ENCODE measurements at places on chromosomes 2 and 18. TPM values are rescaled to one million over a fixed set of nuclear protein-coding genes. Genes with fewer than 3 reads are reported as not detected.

Gene CFAP210
- 0.57 TPM for total RNA-seq

Gene C2orf80
- not detected for total RNA-seq

Gene SULT1C2
- total RNA-seq, result not detected

Gene CFC1
- total RNA-seq, result not detected

Gene MALL
- 0.50 TPM for total RNA-seq

Gene FNDC4
- total RNA-seq, result not detected

Gene IL1A
- 3.1 TPM for total RNA-seq

Gene PTPRN
- 0.11 TPM for total RNA-seq

Gene CTAGE1
- not detected for total RNA-seq

Gene SCYGR4
- total RNA-seq, result not detected

Gene ERLEC1
- total RNA-seq, result 26.4 TPM

GRCh38 chr2:169095621-169096105 lies 26.3 kb downstream of the DHRS9 start:
- H3K36me3 ChIP-seq, result no peaks in the 10 kb centered on the region
- peaks cover 8% of the 10 kb centered on the region for H3K4me1 ChIP-seq
- no peaks in the 10 kb centered on the region for H3K27me3 ChIP-seq
- no peak for DNase-seq
- no peak overlapping the region for H3K27ac ChIP-seq
- H3K4me3 ChIP-seq, result no peak overlapping the region

GRCh38 chr2:136173126-136173525 lies 55.2 kb upstream of the CXCR4 start:
- no peak for DNase-seq
- no peak overlapping the region for H3K4me3 ChIP-seq
- no peaks in the 10 kb centered on the region for H3K36me3 ChIP-seq

DNA sequence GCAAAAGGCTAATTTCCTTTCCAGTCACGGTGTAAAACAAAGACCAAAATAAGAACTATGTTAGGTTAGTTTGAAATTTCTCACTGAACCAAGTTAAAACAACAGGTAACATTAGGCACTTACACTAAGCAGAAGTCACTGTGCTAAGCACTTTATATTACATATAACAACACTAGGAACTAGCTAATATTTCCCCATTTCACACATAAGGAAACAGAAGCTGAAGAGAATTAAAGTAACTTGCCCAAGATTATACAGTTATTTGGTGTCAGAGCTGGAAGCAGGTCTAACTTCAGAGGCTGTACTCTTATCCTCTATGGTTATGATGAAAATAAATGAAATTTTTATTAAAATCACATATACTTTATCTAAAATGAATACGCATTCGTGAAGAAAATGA lies 5.9 kb downstream of the ITSN2 start:
- H3K27ac ChIP-seq, result no peak overlapping the region
- H3K4me1 ChIP-seq, result peaks cover 56% of the 10 kb centered on the region
- no peak overlapping the region for H3K4me3 ChIP-seq
- no peaks in the 10 kb centered on the region for H3K36me3 ChIP-seq

DNA sequence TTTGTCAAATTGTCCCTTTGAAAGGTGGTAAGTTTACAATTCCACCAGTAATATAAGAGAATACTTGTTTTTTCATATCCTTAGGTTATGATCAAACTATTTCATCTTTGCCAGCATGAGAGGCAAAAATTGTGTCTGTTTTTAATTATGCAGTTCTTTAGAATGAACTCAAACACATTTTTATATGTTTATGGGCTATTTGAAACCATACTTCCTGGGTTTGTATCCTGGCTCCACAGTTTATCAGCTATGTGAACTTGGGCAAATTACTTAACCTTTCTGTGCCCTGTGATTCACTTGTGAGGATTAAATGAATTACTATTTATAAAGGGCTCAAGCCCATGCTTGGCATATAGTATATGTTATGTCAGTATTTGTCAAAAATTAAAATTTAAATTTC lies 109.4 kb downstream of the TANC1 start:
- H3K4me3 ChIP-seq, result no peak overlapping the region
- H3K4me1 ChIP-seq, result no peaks in the 10 kb centered on the region
- no peaks in the 10 kb centered on the region for H3K36me3 ChIP-seq
- no peak for DNase-seq
- H3K27ac ChIP-seq, result no peak overlapping the region

DNA sequence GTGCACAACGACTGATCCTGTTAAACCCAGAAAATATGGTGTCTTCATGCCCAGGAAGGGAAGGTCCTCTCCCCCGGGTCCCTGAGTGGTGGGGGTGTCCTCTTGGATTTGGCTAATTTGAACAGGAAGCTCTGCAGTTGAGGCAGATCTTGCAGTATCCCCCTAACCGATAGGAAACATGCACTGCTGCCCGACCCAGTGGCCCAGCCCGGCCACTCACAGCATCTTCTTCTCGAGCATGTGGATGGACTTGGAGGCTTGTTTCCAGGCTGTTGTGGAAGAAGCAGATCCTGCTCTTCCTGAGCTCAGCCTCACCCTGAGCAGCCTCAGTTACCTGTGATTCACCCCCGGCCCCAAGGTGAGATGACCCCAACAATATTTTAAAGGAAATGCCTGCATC lies 46.4 kb upstream of the ASB1 start:
- no peak overlapping the region for H3K27ac ChIP-seq
- no peak for DNase-seq
- no peak overlapping the region for H3K4me3 ChIP-seq
- peaks cover 22% of the 10 kb centered on the region for H3K4me1 ChIP-seq

DNA sequence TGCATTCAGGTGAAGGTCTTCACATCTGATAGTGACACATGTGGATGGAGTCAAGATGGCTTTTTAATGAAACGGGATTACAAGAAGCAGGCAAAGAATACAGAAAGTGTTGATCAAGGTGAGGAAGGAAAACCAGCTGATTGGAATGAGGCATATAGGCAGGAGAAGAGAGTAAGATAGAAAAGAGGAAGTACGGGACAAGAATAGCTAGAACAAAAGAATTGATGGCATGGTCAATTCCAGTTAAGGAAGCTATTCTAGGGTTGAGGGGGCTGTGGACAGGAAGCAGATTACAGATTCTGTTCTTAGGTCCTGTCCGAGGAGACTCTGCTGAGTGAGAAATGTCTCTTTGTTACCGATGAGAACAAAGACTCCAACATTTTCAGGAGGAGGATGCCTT lies 13.2 kb upstream of the NCK2 start:
- DNase-seq, result no peak
- H3K27ac ChIP-seq, result no peak overlapping the region
- H3K27me3 ChIP-seq, result no peaks in the 10 kb centered on the region
- peaks cover 11% of the 10 kb centered on the region for H3K4me1 ChIP-seq
- no peaks in the 10 kb centered on the region for H3K36me3 ChIP-seq

- no peak for DNase-seq
- H3K4me3 ChIP-seq, result no peak overlapping the region
- H3K27ac ChIP-seq, result no peak overlapping the region
- H3K4me1 ChIP-seq, result peaks cover 77% of the 10 kb centered on the region
- no peaks in the 10 kb centered on the region for H3K27me3 ChIP-seq
Measured at GRCh38 chr2:160331258-160332025, 131.4 kb upstream of the ITGB6 start.

DNA sequence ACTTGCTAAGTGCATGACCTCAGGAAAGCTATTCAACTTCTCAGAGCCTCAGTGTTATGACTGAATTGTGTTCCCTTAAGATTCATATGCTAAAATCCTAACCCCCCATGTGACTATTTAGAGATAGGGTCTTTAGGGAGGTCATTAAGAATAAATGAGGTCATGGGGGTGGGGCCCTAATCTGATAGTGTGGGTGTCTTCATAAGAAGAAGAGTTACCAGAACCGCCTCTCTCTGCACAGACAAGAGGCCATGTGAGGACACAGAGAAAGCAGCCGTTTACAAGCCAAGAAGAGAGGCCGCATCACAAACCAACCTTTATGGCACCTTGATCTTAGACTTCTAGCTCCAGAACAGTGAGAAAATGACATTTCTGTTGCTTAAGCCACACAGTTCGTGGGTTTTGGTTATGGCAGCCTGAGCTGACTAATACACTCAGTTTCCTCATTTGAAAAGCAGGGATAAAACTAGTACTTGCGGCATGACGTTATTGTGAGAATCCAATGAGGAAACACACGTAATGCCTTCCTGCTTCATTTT lies 9.9 kb downstream of the SH2D6 start:
- H3K4me1 ChIP-seq, result no peaks in the 10 kb centered on the region
- DNase-seq, result no peak
- no peak overlapping the region for H3K4me3 ChIP-seq

GRCh38 chr18:59265246-59265973 lies 7.8 kb downstream of the RAX start:
- H3K27me3 ChIP-seq, result peaks cover 30% of the 10 kb centered on the region
- no peak overlapping the region for H3K4me3 ChIP-seq
- DNase-seq, result no peak
- H3K4me1 ChIP-seq, result no peaks in the 10 kb centered on the region

DNA sequence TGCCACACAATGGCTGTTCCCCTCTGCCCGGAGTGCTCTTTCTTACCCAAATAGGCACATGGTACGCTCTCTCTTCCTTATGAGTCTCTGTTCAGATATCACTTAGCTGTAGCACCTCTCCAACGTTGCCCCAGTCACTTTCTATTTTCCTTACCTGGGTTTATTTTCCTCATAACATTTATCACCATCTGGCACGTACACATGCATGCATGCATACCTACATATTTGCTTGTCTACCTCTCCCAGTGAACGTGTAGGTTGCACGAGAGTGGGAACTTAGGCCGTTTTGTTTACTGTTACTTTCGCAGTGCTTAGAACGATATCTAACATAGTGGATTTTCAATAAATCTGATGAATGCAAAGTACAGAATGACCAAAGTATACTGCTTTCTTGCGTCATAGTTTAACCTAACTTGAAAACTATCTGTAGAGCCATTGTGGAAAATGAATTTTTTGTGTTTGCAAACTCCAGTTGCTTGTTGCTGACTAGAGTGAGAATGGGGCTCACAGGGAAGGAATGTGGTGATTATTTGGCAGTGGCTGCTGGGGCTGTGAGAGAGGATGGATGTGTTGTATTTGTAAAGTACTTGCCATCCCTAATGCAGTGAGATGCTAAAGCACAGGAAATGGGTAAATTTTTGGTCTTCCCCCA lies 47.1 kb downstream of the ACSL3 start:
- H3K4me1 ChIP-seq, result no peaks in the 10 kb centered on the region
- H3K27me3 ChIP-seq, result no peaks in the 10 kb centered on the region
- no peak for DNase-seq
- no peak overlapping the region for H3K27ac ChIP-seq
- peaks cover 4% of the 10 kb centered on the region for H3K36me3 ChIP-seq
- H3K4me3 ChIP-seq, result no peak overlapping the region

DNA sequence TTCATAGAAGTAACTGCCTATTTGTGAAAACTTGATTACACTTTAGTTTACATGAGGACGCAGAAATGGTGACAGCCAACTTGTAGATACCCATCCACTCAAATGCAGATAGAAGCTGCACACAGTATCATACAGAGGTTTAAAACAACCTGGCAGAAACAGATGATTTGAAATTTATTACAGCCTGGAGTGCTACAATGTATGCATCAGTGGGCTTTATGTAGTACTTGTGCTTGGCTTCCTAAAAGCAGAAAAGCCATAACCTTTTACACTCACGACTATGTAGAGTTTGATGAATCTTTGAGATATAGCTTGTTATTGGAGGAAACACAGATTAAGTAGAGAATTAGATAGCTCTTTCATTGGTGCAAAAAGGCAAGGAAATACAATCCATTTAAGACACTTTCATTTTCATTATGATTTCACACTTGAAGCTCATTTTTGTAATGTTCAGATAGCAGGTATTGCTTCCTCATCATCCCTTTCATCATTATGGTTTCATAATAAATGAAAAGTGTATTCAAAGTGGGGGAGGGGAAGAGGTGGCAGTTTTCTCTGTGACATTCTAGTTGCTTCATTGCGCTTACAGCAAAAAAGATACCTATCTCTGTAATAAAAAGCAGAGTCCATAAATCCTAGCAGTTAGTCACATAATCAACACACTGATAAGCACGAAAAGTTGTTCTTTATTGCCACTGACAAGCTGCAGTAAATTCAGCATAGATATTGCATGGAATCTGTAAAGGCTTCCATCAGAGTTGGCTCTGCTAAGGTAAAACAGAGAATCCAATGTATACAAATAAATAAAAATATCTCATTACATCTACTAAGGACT lies 789.8 kb upstream of the FSHR start:
- H3K4me1 ChIP-seq, result no peaks in the 10 kb centered on the region
- H3K4me3 ChIP-seq, result no peak overlapping the region
- no peaks in the 10 kb centered on the region for H3K36me3 ChIP-seq

- H3K4me3 ChIP-seq, result no peak overlapping the region
- H3K4me1 ChIP-seq, result peaks cover 25% of the 10 kb centered on the region
- no peak overlapping the region for H3K27ac ChIP-seq
- no peak for DNase-seq
- no peaks in the 10 kb centered on the region for H3K27me3 ChIP-seq
- H3K36me3 ChIP-seq, result no peaks in the 10 kb centered on the region
Measured at GRCh38 chr18:13538630-13539029, 187.7 kb downstream of the FAM210A start.

GRCh38 chr18:32911660-32912284 lies 138.9 kb upstream of the KLHL14 start:
- H3K4me3 ChIP-seq, result no peak overlapping the region
- no peaks in the 10 kb centered on the region for H3K4me1 ChIP-seq
- H3K27me3 ChIP-seq, result no peaks in the 10 kb centered on the region
- H3K27ac ChIP-seq, result no peak overlapping the region
- no peak for DNase-seq

GRCh38 chr18:46607926-46608325 lies 49.1 kb downstream of the LOXHD1 start:
- no peak overlapping the region for H3K4me3 ChIP-seq
- DNase-seq, result no peak
- no peak overlapping the region for H3K27ac ChIP-seq
- no peaks in the 10 kb centered on the region for H3K27me3 ChIP-seq
- no peaks in the 10 kb centered on the region for H3K4me1 ChIP-seq
- no peaks in the 10 kb centered on the region for H3K36me3 ChIP-seq

GRCh38 chr2:61354543-61355197 lies 116.2 kb downstream of the USP34 start:
- no peak overlapping the region for H3K27ac ChIP-seq
- no peaks in the 10 kb centered on the region for H3K27me3 ChIP-seq
- H3K4me1 ChIP-seq, result no peaks in the 10 kb centered on the region
- H3K4me3 ChIP-seq, result no peak overlapping the region

GRCh38 chr2:38214209-38214717 lies 138.3 kb upstream of the CYP1B1 start:
- H3K36me3 ChIP-seq, result no peaks in the 10 kb centered on the region
- peaks cover 10% of the 10 kb centered on the region for H3K4me1 ChIP-seq
- no peak overlapping the region for H3K4me3 ChIP-seq
- no peak overlapping the region for H3K27ac ChIP-seq

DNA sequence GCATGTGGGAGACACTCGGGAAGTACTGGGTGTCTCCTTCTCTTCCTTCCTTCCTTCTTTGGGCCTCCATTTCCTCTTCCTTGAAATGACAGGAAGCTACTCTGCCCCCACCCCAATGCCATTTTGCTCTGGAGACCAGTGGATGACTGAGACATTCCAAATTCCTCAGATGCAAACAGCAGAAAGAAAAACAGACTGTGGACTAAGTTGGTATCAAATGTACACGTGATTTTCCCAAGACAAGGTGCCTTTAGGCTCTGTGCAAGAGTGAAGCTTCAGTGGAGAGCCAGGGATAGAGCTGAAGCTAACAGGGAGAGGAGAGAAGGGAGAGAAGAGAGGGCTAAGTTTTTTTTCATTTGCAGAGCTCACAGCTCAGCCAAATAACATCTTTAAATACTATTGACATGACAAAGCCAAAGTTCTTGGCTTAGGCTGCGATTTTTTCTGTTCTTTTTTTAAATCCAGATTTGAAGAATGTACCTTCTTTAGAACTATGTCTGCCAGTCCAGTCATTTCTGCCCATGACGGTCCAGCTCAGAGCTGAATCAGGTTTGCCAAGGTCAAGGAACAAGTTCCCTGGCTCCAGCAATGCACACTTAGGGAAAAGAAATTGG lies 84.5 kb upstream of the LCLAT1 start:
- no peak overlapping the region for H3K27ac ChIP-seq
- H3K36me3 ChIP-seq, result no peaks in the 10 kb centered on the region
- H3K27me3 ChIP-seq, result no peaks in the 10 kb centered on the region
- DNase-seq, result no peak
- no peak overlapping the region for H3K4me3 ChIP-seq
- H3K4me1 ChIP-seq, result peaks cover 40% of the 10 kb centered on the region
